ENCODE measurements at places on chromosomes 16 and 17.
A peak's percentile ranks its signal among the peaks of the same experiment; 100 is the strongest.

DNA sequence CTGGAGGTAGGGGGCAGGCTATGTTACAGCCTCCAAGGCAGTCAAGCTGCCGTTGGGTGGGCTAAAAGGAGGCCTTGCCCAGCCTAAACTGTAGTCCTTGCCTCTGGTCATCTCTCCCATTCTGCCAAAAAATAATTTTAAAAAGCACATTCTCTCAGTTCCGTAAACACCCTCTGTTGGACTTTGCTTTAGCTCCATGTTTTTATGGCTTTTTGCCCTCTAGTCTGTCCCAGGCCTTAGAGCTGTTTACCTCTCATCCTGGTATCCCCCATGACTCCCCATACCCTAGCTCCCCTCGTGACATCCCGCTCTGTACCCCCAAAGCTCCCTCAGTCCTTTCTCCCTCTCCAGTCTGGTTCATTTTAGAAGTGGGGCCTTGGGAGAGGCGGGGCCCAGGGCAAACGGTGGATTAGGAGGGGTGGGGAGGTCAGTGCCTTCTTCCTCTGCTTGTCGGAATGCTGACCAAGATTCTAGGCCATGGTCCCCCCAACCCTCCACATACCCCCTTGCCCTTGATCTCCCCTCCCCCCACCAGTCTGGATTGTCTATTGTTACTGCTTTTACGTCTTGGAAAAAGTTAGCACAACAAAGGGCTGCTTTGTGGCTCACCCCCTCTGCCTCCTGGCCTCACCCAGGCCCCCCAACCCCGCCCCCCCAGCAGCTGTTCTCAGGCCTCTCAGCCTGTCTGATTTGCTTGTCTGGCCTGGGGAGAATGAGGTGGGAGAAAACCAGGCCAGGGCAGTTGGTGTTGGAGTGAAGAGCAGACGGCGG lies 18.4 kb downstream of the GJD3 start:
- no peak for DNase-seq

DNA sequence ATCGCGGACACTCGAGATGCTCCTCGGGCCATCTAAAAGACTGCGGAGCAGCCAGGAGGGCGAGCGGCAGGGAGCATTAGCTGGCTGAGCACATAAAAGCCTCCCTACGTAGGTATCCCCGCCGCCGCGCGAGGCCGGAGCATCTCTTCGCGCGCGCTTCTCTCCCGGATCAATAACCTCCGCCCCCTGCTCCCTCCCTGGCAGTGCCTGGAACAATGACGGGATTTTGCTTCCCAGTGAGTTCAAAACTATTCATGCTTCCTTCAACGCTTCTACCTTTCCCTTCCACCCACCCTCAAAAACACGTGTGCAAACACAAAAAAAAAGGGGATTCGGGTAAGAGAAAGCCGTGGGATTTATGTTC lies 984 bp downstream of the CENPV start:
- DNase-seq: peak; percentile 7

GRCh38 chr16:11697319-11697718 lies 29.1 kb downstream of the SNN start:
- no peak for DNase-seq

DNA sequence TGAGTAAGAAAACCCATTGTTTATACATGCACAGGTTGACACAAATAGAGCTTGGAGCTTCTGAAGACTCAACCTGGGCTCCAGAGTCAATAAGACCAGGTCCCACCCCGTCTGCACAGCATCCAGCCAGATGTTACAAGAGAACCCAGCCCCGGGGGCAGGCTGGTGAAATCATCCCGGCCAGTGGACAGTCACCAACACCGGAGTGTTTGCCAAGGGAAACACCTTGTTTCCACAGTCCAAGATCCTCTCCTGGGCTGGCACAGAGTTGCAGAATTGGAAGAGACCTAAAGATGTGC lies 90.3 kb downstream of the RAB11FIP4 start:
- no peak for DNase-seq

GRCh38 chr16:51030516-51030915 lies 120.6 kb downstream of the SALL1 start:
- no peak for DNase-seq
